ENCODE measurements at places on chromosomes 5 and 9.
A peak's percentile ranks its signal among the peaks of the same experiment; 100 is the strongest.

DNA sequence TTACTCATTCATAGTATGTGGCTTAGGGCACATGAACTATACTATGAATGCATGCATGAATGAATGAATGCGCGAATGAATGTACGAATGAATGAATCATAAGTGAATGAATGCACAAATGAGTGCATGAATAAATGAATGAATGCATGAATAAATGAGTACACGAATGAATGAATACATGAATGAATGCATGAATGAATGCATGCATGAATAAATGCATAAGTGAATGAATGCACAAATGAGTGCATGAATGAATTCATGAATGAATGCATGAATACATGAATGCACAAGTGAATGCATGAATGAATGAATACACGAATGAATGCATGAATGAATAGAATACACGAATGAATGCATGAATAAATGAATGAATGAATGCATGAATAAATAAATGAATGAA, 52.5 kb upstream of the FCN1 start:
- DNase-seq, result no peak

- no peak for DNase-seq
Measured at GRCh38 chr9:35808433-35808832, 3.6 kb downstream of the SPAG8 start.

DNA sequence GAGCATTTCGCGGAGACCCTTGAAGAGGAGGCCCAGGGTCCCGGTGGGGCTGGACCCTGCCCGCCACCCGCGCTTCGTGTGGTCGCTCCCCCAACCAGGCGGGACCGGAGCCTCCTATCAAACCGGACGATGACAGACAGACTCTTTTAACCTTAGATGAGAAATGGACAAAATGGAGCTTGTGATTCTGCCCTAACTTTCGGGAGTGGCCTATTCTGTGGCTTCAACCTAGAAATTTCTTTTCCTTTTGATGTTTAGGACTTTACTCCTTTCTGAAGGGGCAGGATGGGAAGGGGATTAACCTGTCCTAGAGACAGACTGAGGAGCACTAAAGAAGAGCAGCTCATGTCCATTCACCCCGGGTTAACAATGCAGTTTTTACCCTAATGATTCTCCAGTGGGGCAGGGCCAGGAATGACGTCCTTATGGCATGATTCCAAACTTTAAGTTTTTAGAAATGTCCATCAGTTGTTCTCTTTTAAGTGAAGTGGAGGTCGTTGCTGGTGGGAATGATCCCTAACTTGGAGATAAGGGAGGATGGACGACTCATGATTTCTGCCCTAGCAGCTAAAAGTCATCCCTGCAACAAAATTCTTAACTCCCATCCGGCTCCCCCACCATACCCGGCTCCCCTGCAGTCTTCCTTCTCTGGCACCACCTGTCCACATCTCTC, 1.0 kb downstream of the NIPSNAP3A start:
- DNase-seq, result no peak

- DNase-seq, result peak; percentile 15
Measured at GRCh38 chr5:31270396-31270795, 76.9 kb downstream of the CDH6 start.

DNA sequence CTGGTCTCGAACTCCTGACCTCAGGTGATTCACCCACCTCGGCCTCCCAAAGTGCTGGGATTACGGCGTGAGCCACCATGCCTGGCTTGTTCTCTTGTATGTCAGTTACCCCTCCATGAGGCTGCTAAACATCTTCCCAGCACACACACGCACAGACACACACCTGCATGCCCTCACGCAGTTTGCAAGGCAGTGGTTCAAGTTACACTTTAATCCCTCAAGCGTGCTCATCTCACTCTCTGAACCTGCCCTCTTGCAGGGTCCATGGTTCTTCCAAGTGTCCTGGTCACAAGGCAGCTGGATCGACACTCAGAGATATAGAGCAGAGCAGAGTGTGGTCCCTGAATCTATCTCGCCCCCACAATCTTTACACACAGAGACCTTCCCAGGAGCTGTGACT, 34.1 kb upstream of the RUFY1 start:
- no peak for DNase-seq

DNA sequence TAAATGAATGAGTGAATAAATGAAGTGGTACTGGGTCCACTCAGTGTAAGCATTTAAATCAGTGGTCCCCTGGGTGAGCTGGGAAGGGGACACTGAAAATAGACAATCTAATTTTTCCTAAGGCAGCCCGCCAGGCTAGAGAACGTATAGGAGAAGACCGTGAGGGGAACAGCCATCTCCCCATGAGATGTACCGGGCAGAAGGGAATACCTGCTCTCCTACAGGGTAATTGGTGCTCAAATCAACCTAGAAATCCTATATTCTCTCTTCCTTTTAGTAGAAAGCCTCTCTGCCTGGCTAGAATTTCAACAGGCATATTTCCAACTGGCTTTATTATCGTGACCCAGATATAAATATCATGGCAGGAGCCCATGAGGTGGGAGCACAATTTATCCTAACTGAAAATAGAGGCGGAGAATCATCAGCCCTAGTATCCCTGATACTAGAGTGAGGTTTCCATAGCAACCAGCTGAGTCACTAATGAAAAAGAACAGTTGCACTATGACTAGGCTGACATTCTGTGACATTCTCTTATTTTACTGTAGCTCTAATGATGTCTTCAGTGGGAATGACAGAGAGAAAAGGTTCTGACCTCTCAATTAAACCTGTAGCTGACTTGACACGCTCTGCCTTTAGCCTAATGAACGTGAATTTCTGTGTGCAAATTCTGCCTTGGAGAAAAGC, 96.5 kb upstream of the CAST start:
- no peak for DNase-seq

All from CMK (cell line).